ENCODE measurements at places on chromosomes 16 and 17.
A peak's percentile ranks its signal among the peaks of the same experiment; 100 is the strongest.

GRCh38 chr16:48526958-48527331, 83.0 kb downstream of the N4BP1 start:
- no peak for DNase-seq

DNA sequence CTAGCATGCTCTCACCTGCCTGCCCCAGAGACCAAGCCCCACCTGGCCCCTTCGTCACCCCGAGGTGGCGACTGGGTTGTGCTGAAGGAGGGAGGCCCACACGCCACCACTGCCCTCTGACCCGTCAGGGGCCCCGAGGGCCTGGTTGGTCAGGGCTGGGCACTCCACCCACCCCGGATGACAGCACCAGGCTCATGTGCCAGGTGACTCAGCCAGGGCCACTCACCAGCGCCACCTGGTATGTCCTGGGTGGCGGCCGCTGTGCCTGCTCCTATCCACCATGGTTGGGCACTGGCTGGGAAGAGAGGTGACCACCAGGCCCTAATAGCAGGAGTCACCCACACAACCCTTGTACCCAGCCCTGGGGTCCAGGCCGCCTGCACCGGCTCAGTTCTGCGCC, 68.9 kb downstream of the JPH3 start:
- no peak for DNase-seq

DNA sequence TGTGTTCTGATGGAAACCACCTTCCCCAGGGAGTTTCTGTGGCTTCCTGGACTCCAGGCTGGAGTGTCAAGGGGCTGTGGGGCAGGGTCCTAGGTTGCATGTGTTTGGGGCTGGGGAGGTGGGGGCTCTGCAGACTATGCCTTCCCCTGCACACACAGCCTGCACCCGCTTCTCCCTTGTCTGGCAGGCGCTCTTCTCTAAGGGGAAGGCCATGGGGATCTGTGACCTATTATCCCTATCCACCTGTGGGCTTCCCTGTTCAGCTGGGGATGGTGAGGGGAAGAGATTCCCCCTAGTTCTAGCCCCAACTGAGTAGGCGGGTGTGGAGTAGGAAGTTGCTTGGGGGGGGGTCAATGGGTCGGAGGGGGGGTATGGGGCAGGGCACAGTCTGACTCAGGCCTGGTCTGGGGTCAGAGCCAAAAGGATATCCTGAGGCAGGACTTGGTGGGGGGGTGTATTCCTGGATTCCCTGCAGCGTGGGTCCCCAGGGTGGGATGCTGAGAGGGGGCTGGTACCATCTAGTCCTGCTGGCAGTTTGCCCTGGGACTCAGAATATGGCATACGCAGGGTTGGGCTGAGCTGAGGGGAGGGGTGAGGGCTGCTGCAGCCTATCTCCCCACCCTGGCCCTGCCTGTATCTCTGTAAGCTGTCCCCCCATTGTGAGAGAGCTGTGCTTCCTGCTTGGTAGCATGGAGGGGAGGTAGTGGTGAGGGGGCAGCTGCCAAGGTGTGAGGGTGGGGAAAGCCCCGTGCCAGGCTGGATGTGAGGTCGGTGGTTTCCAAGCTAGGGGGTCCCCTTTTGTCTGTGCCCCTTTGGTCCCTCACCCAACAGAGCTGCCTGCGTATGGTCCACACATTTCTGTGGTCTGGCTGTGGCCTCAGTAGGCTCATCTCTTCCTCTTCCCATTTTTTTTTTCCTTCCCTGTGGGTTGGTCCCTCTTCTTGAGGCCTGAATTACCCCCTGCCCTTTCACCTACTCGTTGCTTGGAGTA, 14.7 kb downstream of the RARA start:
- peak; percentile 74 for DNase-seq

DNA sequence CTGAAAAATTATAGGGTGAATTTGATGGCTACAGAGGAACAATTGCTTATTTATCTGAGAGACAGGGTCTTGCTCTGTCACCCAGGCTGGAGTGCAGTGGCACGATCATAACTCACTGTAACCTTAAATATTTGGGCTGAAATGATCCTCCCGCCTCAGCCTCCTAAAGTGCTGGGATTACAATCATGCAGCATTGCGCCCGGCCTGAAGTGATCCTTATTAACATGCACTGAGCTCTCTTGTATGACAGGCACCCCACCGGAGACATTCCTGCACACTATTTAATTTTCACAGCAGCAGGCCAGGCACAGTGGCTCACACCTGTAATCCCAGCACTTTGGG, 77.7 kb downstream of the CNGB1 start:
- no peak for DNase-seq

- no peak for DNase-seq
These were observed 28.0 kb downstream of the NXN start for GRCh38 chr17:951325-952132.

GRCh38 chr17:75693500-75694481, 26.7 kb downstream of the SAP30BP start:
- DNase-seq: no peak

- DNase-seq: no peak
These were observed 22.4 kb downstream of the UNK start for GRCh38 chr17:75806822-75807500.

GRCh38 chr16:82016964-82017363, 5.7 kb upstream of the SDR42E1 start:
- DNase-seq: no peak

DNA sequence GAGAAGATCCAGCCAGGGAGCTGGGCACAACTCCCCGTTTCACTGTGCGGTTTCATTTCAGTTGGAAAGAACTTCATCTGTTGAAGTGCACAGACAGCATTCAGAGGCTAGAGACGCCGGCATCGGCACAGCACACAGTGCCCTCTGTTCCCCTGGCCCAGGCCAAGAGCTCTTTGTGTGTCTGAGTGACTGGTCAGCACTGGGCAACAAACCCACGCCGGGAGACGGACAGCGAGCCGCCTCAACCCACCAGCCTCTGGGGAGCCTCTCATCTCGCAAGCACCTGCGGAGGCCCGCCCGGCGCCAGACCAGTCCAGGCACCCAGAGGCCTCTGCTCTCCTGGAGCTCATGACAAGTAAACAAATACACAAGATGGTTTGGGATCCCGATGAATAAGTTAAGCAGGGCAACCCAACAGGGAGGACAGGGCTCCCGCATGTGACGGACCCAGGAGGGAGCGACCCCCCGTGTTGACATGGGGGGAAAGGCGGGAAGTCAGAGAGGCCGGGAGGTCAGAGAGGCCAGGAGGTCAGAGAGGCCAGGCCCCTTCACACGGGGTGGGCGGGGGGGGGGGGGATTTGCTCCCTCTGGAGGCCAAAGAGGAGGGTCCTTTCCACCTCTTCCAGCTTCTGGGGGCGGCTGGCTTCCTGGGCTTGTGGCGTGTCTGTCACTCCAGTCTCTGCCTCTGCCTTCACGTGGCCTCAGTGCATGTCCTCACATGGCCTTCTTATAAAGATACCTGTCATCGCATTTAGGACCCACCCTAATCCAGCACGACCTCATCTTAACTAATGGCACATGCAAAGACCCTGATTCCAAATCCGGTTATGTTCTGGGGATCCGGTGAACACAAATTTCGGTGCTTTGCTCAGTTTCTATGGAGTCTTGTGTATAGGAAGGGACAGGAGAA, 25.8 kb upstream of the KLHDC4 start:
- no peak for DNase-seq

DNA sequence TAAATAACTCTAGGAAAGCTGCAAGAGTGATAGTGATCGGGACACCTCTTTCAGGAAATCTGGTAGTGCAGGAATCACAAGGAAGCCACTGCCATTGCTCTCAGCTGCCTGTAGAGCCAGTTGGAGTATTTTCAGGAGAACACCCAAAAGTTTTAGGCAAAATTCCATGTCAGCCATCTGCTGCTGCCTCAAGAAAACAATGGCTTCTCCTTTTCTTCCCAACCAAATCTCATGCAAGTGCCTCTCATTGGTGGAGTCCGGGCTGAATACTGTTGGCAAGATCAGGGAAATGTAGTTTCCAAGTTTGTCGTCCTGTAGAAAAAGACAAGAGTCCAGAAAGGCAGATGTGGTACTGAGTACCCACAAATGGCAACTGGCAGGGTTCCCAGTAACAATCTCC, 54.9 kb upstream of the TANC2 start:
- no peak for DNase-seq

GRCh38 chr17:28365487-28365886, 488 bp upstream of the SEBOX start:
- no peak for DNase-seq

DNA sequence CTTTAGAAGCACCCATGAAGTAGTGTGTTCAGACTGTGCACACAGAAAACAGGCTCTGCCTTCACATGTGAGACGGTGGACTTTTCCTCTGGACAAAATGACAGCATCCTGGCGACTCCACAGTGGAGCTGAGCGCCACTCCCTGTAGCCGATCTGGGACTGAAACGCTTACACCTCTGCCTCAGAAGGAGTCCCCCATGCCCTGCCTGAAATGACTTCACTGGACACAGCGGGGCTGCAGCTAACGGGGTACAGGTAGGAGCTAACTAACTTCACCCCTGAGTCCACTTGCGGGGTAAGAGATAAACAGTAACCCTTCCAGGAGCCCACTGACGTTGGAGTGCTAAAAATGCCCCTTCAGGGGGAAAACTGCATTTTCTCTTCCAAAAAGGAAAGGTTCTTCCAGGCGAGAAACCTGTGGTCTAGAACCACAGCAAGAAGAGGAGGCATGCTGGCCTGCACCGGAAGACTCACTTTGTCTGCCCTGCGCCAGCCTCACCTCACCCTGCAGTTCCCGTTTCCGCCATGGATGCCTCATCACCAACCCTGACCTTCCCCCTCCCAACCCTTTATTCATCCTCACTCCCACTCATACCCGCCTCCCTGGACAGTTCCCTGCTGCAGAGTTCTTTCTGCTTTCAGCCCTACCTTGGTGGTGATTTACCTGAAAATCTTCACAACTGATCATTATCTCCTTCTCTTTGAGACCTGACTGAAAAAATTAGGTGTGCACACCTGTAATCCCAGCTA, 19.4 kb upstream of the ENDOV start:
- DNase-seq: no peak

- no peak for DNase-seq
These were observed 17.0 kb downstream of the PITPNA start for GRCh38 chr17:1545618-1546017.

- DNase-seq: no peak
These were observed 46.6 kb upstream of the GNG13 start for GRCh38 chr16:847151-847550.

GRCh38 chr16:52446080-52446479, 100.9 kb downstream of the TOX3 start:
- DNase-seq: no peak

DNA sequence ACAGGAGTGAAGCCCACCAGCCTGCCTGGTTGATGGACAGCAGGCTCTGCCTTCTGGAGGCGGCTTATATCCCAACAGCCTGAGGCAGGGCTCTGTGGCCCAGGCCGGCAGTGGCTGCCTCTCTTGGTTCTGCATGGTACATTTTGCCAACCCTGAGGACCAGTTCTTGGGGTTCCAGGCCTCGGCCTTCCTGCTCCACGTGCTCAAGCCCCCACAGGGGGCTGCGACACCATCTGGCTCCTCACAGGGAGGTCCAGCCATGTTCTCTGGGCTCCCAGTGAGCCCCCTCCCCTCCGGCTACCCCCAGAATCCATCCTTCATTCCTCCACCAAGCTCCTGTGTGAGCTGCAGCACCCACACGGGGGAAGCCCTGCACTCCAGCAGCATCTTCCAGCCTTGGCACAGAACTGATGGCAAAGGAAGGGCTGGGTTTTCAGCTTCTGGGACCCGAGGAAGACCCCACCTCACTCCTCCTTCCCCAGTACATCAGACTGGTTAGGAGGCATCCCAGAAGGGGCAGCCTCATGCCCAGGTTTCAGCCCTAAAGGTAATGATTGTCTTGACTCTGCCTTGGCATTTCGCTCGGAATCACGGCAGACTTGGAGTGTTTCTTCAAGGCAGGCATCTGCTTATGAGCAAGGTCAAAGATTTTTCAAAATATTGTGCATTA, 231.2 kb downstream of the CPPED1 start:
- no peak for DNase-seq

- DNase-seq: no peak
These were observed 5.5 kb upstream of the C16orf96 start for GRCh38 chr16:4550591-4550990.

- no peak for DNase-seq
These were observed 1.9 kb downstream of the RUNDC1 start for GRCh38 chr17:42982266-42982665.

DNA sequence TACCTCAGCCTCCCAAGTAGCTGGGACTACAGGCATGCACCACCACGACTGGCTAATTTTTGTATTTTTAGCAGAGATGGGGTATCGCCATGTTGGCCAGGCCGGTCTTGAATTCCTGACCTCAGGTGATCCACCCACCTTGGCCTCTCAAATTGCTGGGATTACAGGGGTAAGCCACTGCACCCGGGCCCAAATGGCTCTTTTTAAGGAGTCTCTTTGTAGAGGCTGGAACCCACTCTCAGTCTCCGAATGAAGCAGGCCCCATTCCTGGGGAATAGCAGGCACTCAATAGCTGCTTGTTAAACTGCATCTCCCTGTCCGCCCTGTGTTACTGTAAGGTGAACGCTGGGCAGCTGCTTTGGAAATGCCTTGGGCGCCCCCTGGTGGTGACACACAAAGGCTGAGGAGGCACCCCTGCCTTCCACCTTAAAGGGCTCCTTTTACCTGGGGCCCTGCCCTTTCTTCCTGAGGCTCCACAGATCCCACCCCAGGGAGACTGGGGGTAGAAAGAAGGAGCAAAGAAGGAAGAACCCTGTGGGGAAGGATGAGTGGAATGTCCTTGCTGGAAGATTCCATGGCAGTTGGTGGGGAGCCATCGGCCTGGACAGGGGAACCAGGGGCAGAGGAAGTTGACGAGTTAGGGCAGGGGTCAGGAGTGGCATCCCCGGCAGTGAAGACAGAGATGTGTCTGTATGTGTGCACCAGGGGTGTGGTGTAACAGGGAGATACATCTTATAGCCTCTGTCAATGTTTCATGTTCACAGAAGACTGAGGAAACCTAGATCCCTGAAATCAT, 6.1 kb upstream of the SP2 start:
- peak; percentile 87 for DNase-seq

- no peak for DNase-seq
These were observed 16.7 kb upstream of the BLMH start for GRCh38 chr17:30308406-30308805.

DNA sequence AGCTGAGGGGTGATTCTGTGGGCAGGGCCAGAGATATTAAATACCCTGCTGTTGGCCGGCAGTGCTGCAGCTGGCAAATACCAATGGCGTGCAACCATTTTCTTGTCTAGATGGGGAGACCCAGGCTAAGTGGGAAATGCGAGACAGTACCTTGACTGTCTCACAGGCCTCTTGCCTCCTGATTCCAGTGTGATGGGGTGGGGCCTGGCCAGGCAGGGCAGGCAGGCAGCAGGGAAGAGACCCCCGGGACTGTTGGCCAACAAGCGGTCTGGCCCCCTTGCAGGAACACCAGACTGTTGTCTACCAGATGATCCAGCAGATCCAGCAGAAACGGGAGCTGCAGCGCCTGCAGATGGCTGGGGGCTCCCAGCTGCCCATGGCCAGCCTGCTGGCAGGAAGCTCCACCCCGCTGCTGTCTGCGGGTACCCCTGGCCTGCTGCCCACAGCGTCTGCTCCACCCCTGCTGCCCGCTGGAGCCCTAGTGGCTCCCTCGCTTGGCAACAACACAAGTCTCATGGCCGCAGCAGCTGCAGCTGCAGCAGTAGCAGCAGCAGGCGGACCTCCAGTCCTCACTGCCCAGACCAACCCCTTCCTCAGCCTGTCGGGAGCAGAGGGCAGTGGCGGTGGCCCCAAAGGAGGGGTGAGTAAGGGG, 5.7 kb upstream of the CISD3 start:
- DNase-seq: no peak

Data from stimulated activated naive CD4-positive, alpha-beta T cell treated with Interleukin-2 at 50 U/mL for 16 hours (primary cell).